KG1 (cell line): ENCODE measurements at places on chromosomes 11 and 22.

DNA sequence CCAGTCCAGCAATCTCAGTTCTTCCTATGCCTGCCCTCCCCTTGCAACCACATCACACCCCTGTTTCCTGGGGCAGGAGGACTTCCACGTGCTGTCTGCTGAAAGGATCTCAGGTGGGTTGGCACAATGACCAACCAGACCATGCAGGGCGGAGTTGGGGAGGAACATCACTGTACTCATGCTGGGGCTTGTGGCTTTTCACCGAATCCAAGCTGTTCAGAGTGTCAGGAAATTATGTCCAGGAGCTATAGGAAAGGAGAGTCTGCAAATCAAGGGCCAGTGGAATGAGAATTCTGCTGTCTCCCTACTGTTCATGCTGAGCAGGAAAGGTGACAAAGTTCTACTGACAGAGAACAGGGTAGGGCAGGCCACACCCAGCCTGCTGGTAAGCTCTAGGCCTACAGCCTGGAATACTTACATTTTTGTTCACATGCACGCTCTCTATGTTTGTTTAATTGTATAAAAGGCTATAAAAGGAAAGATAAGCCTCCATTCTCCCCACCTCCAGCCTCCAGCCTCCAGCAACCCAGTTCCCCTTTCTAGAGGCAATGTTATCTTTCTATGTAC lies 1.7 kb upstream of the PLAAT2 start:
- DNase-seq, result no peak

DNA sequence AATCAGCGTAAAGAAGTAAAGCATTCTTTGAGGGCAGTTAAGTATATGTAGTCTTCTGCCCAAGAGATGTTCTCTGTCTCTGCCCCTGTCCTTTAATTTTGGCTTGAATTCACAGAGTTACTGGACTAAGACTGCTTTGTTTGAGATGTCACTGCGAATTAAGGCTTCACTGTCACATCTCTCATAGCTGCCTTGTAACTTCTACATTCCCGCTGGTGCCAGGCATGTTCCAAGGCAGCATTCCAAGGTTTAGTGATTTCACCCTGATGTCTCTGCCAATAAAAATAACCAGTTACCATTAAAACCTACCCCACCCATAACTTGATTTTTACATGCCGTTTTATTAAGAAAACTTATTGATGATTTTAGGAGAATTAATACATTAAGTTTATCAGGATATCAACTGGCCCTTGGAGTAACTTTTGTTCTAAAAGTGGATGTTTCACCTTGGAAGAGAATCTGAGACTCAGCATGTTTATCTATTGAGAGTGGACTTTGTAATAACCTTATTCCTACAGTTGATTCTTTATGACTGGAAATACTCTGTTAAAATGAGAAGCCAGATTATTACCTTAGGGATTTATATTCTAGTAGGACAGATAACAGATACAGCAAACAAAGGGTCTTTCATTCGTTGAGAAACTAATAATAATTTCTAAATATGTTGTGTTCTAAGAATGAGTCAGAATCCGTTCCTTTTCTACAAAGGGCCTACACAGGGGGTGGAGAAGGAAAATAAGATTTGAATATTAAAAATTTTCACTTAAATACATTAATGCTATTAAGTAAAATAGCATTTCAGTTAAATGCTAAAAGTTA lies 110.2 kb downstream of the UVRAG start:
- no peak for DNase-seq

DNA sequence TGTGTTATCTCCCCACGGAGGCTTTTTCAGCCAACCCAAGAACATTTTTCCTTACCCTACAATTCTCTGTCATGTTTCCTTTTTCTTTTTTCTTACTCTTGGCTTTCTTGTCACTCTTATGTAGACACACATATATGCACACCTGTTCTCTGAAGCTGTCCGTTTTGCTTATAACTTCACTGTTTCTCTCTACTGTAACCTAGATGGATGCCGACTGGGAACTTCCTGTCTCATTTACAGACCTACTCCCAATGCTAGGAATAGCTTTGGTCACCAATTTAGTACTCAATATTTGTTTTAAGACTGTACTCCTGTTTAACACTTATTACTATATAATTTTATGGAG lies 9.9 kb upstream of the CASP12 start:
- no peak for DNase-seq

DNA sequence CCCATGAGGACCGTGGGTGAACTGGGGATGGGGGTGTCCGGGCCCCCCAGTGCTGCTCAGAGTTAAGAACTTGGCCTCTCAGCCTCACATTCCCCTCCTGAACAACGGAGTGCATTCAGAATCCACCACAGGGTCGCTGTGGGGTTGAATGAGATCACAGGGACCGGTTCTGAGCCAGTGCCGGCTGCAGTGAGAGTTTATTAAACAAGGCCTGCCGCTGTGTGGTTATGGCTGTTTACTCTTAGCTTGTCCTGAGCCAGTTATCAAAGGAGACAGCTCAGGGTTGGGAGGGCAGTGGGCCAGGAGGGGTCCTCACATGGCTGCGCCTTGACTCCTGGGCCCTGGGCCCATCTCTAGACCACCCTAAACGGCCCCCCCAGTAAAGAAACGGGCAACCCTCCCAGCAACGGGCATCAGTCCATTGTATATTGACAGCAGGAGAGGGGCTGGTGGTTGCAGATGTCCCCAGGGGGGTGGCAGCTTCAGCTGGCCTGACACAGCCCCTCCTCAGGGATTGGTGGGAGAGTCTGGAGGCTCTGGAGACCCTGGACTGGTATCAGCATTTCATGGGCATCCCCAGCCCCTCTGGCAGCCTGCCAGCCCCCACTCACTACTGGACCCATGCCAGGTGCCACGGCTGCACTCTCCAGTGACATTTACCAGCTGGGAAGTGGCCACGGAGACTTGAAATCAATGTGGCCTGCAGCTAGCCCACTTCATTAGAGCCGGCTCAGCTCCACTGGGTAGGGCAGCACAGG lies 15.1 kb upstream of the CABP7 start:
- DNase-seq, result no peak

DNA sequence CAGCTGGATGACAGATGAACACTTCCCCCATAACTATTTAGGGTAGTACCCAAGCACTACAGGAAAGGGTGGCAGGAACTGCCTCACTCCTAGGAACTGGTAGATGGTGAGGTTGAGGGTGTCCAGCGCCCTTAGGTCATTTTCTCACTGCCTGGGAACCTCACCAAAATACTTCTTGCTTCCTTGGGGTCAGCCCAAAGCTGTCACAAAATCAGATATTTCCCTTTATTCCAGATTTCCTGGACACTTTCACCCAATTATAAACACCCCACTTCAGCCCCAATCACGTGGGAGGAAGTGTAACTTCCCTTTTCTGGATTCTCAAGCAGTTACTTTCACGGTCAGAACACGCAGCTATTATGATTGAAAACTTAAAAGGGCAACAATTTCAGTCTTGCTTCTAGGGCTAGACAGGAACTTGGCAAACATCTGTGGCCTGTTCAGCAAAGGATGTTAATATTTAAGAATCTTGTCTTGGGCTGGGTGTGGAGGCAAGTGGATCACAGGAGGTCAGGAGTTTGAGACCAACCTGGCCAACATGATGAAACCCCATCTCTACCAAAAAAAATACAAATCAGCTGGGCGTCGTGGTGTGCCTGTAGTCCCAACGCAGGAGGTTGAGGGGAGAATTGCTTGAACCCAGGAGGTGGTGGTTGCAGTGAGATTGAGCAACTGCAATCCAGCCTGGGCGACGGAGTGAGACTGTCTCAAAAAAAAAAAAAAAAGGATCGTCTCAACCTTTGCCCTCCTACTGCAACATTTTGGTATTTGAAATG lies 4.0 kb downstream of the FTH1 start:
- DNase-seq, result peak; percentile 86
